Mesothelial cell of epicardium (in vitro differentiated cells): ENCODE measurements at places on chromosomes 2 and 18.

DNA sequence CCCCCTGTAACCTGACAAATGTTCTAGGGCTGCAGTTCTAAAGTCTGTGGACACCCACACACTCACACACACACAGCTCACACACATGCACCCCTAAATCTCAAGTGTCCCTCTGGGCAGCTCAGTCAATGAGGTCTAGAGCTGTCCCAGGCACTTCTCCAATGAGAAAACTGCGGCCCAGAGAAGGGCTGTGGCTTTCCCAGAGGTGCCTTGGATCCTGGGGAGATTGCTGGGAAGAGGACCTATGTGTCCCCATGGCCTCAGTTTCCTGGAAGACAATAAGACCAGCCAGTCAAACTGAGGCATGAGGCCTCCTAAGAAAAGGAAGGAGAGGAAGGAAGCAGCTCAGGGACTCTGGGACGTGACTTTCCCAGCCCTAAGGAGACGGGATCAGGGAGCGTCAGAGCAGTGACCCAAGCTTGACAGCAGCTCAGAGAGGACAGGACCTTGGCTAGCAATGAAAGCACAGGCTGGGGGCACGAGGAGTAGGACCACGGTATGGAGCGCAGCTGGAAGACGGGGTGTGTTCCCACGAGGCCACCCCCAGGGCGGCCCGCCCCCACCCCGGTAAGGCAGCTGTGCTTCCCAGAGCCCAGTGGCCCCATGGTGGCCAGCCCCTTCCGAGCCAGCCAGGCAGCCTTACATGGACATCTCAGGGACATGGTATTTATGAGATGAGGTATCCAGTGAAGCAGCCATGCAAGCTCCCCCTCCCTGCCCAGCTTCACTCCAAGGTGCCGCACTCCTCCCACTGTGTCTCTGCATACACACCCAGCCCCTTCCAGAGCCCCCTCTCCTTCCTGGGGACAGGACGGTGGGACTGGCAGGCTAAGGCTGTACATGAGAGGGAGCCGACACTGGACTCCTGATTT is 46.0 kb downstream of the TNS1 start:
- no peak for DNase-seq

GRCh38 chr2:224163566-224164307 is 124.7 kb upstream of the SERPINE2 start:
- no peak for DNase-seq

- DNase-seq, result peak; percentile 69
These were observed 258 bp downstream of the MGAT4A start for GRCh38 chr2:98730707-98731040.

- DNase-seq, result no peak
These were observed 417.4 kb downstream of the TNS1 start for GRCh38 chr2:217585362-217585761.

GRCh38 chr2:128410758-128411215 is 92.1 kb upstream of the HS6ST1 start:
- peak; percentile 21 for DNase-seq

DNA sequence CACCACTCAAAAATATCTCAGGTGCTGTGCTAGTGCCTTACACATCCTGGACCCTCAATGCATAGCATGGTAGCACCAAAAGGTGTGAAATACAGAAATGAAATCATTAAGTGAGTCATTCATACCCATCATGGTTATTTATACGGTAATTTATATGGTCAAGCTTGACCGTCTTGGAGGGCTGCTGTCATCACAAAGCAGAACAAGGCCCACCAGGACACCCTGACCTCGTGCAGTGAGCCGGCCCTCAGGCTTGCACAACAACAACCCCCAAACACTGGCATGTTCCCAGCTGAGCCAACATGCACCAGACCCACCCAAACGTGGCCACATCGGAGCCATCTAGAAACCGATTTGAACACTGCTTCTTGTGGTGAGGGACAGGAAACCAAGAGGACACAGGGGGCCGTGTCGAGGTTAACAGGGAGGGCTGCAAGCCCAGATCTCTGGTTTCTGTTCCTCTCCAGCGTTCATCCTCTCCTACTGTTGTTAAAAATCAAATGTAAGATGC is 378.5 kb upstream of the ID2 start:
- DNase-seq, result no peak

DNA sequence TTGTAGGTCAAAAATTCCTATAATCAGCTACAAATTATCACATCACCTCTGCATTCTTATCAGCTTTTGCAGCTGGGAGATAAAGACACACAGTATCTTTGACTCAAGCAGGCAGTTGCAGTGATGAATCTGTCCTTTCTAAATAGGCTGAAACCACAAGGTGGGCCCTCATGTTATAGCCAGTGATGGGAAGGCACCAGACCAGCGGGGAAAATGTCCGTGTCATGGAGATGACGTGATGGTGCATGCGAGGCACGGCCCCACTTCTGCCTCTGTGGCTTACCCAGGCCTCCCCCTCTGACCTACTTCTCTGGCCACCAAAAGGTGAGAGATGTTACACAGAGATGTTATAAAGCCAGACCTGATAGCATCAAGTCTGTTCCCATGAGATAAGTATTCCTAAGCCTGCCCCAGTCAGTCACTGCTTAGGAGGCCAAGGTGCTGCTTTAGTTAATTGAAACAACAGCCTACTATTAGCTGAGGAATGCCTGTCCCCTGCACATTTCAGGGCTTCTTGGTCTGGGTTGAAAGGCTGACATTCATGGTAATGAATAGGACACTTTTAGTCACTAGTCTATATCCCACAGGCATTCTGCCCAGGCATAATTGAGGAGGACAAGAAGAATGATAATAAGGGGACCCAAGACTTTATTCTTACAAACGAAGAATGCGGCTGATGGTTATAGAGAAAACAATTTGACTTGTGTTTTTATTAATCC is 327.9 kb downstream of the LPIN1 start:
- no peak for DNase-seq

- DNase-seq, result no peak
These were observed 116.7 kb downstream of the KCNF1 start for GRCh38 chr2:11028407-11028916.
